ENCODE measurements at places on chromosomes 2 and 18.

DNA sequence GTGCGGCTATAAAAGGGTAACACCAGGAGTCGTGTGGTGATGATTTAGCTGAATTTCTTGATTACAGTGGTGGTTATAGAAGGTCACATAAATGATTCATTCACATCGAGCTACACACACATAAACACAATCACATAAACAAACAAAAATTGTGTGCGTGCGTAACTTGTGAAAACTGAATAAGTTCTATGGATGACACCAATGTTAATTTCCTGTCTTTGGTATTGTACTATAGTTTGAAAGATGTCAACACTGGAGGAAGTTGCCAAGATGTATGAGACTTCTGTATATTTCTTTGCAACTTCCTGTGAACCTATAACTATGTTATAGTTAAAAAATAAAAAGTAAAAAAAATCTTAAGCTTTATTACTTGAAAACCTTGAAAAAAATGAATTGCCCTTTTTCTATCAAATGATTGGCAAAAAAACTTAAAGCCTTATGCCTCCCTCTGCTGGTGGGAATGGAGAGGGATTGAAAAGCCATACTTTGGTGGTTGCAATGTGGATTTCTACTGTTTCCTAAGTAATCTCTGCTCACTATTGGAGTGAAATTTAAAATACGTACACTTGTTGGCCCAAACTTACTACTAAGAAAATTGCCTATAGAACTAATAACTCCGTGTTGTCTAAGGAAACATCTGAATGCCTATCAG, 227.7 kb downstream of the RPIA start:
- DNase-seq: no peak

DNA sequence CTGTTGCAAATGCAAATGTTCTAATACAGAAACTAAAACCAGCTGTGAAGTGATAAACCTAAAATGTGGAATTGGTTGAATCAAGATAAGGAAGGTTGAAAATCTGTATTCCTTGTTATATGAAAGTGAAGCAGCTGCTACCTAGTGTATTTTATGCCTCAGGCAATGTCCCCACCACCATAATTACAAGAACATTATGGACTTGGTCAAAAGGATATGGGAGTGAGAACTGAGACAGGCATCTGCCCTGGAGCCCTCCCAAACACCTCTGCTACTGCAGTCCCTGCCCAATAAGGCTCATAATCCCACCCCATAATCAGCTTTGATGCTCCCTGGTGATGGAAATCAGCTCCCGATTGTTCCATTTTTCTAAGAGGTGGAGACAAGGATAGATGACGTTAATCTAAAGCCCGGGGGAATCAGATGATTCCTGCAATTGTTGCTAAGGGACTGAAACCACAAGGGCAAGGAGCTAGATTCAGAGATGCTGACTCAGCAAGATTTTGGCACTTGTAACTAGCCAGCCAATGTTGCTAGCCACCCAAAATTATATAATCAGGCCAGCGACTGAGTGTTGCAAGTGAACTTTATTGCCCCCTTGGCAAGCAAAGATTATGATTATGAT, 69.5 kb downstream of the EVA1A start:
- DNase-seq: no peak

DNA sequence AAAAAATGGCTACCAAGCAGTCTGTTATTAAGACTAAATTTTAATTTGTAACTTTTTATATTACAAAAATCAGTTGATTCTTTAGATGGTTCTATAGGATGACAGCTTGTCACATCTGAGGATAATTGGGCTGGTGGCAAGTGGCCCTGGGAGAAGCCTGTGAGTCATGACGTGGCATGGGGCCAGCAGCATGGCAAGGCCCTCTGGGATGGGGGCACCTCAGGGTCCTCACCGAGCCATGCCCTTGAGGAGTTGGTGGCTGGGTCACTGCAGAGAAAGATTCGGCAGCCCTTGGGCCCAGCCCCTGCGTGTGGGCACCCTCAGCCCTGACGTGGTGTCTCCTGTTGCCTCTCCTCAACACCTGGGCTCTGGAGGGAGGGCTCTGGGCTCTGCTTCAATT, 49.7 kb downstream of the STK25 start:
- no peak for DNase-seq

GRCh38 chr18:68494802-68495581, 219.9 kb downstream of the TMX3 start:
- DNase-seq: no peak

GRCh38 chr2:120591572-120591971, 144.1 kb upstream of the GLI2 start:
- DNase-seq: no peak

DNA sequence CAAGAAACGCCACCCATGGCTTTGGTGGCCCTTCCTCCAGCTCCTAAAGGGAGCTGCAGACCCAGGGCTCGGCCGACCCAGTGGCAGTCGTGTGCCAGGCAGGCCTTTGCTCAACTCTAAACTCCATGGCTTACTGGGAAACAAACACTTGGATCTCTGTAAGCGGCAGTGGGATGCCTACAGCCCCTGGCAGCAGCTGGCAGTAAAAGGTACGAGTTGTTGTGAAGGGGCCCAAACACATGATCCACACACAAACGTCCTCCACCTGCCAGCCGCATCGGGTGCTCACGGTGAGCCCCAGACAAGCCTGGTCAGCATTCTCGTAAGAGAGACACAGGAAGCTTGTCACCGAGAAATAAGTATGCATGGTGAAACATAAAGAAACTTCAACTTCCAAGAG, 214.9 kb downstream of the MGAT5 start:
- DNase-seq: no peak

DNA sequence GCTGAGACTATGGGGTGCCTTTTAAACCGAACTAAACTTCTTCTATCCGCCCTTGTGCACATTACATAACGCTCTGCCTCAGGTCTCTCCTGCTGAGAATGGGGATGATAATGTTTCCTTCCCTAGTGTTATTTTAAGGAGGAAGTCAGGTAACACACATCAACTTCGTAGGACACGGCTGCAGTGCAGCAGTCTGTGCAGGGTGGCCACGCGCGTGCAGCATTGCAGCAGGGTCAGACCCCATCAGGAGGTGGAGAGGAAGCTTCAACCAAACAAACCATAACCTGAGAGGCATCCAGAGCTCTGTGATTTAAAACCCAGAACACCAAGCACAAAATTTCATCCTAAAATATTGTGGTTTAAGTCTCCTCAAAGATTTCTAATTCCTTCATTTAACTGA, 50.6 kb downstream of the MYT1L start:
- no peak for DNase-seq

GRCh38 chr2:159065313-159065712, 96.9 kb downstream of the TANC1 start:
- DNase-seq: no peak

DNA sequence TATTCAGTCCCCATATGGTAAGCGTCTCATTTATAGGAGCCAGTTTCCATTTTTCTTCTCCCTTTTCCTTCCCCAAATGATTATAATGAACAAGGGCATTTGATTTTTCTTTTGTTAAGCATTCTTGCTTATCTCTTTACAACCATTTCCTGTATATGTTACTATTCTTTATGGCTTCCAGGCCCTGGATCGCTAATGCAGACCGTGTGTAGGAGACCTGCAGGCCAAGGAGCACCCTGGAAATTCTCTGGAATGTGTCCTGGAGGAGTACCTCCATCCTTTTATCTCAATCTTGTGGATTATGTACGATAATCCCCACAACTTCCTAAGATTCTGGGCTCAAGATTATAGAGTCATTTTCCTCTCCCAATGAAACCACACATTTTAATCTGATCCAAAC, 439.6 kb upstream of the MMADHC start:
- no peak for DNase-seq

DNA sequence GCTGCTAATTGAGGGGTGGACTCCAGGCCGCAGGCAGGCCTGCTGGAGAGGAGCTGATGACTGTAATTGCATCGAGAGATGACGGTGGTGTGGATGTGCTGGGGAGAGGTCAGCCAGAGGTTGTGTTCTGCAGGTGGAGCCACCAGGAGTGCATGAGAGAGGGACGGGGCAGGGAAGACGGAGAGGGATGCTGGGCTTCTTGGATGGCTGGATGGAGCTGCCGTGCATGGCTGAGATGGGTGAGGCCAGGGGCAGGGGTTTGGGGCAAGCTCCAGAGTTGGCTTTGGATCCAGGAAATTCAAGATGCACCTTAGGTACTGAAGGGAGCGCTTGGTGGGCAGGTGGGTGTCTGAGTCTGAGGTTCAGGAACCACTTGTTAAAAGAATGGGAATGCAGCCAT, 77.2 kb downstream of the SH3BP4 start:
- no peak for DNase-seq

- no peak for DNase-seq
Observed at GRCh38 chr18:45639408-45639807, 24.1 kb downstream of the SLC14A2 start.

Data from GM19239 (cell line).